ENCODE measurements at places on chromosomes 6 and 20. TPM values are rescaled to one million over a fixed set of nuclear protein-coding genes. Genes with fewer than 3 reads are reported as not detected.

Gene HDGFL1
- polyA plus RNA-seq, result not detected

GRCh38 chr20:46683011-46683667 is 6.1 kb downstream of the TP53RK start:
- no peak for DNase-seq

DNA sequence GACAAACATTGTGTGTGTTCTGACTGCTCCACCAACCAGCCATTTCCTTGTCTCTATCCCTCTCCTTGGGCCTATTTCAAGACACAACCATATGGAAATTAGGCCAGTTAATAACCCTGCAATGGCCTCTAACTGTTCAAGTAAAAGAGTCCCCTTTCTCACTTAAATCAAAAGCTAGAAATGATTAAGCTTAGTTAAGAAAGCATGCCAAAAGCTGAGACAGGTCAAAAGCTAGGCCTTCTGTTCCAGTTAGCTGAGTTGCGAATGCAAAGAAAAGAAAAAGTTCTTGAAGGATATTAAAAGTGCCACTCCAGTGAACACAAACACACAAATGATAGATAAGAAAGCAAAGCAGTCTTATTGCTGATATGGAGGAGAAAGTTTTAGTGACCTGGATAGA is 22.5 kb downstream of the SERINC1 start:
- DNase-seq, result no peak

- DNase-seq, result no peak
These were observed 48.2 kb downstream of the RNASET2 start for GRCh38 chr6:166907871-166908806.

GRCh38 chr6:12557765-12558164 is 158.8 kb upstream of the PHACTR1 start:
- DNase-seq, result no peak

DNA sequence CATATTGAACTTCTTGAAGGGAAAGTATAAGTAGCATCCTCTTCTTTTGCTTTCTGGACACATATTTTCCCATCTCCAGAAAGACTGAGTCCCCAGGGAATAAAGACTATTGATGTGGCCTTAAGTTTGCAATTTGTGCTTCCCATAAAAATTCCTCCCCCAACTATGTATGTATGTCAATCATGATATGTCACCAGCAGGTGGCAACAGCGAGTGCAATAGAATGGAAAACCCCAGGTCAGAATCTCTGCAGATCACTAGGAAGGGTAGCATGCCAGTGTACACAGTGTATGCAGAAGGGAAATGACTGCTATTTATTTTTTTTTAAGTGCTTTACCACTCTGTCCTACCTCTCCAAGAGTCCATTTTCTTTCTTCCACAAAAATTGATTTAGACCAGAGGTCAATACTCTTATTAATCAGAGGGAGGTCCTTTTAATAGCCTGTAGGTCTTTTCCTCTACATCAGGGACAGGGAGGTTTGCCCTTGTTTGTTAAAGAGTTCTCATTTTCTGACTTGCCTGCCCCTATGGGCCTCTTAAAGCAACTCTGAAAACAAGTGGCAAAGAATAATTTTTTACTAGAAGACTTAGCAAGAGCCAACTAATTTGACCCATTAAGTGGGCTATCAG is 61.4 kb downstream of the BMP2 start:
- peak; percentile 87 for DNase-seq

- no peak for DNase-seq
These were observed 650 bp upstream of the TTK start for GRCh38 chr6:80003826-80004172.

- peak; percentile 96 for DNase-seq
These were observed at the start of gene SESN1 for GRCh38 chr6:109094416-109095035. TSS of gene SESN1 (minus strand) at chr6:109094846. CDS start at chr6:109094073, 773 bp downstream.
